ENCODE measurements at places on chromosomes 4 and X.
A peak's percentile ranks its signal among the peaks of the same experiment; 100 is the strongest.

- no peak for DNase-seq
Measured at GRCh38 chr4:24856586-24856985, 56.3 kb downstream of the CCDC149 start.

- no peak for DNase-seq
Measured at GRCh38 chrX:18994713-18995112, 10.8 kb upstream of the PHKA2 start.

GRCh38 chrX:16251782-16252181, 84.5 kb downstream of the MAGEB17 start:
- no peak for DNase-seq

GRCh38 chrX:19727887-19728648, 159.3 kb downstream of the SH3KBP1 start:
- DNase-seq: no peak

DNA sequence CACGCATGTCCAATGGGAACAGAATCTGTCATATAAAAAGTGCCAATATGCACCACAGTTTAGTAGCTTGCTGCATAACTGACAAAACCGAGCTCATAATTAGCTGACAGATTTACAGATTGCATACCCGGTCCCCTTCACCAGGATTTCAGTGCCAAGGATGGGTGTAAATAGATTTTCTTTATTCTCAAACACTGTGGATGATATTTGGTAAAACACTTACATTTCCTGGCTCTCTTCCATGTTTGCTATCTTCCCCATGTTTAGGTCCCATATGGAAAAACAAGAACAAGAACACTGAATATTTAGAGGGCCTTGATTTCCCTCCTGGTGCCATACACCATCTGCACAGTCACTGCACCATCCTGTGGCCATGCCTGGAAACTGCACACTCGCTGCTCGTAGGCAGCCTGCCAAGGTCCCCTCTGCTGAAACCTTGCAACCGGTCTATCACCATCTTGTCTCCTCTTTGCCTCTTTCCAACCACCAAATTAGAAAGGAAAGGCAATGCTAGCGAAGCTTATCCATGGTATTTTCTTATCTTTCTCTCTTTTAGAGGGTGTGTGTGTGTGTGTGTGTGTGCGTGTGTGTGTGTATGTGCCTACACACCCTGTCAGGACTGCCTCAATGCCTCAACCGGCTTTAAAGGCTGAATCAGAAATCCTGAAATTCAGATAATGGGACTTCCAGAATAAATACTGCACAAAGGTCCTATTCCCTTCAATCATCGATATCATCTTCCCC, 124.2 kb upstream of the MBNL3 start:
- DNase-seq: no peak

DNA sequence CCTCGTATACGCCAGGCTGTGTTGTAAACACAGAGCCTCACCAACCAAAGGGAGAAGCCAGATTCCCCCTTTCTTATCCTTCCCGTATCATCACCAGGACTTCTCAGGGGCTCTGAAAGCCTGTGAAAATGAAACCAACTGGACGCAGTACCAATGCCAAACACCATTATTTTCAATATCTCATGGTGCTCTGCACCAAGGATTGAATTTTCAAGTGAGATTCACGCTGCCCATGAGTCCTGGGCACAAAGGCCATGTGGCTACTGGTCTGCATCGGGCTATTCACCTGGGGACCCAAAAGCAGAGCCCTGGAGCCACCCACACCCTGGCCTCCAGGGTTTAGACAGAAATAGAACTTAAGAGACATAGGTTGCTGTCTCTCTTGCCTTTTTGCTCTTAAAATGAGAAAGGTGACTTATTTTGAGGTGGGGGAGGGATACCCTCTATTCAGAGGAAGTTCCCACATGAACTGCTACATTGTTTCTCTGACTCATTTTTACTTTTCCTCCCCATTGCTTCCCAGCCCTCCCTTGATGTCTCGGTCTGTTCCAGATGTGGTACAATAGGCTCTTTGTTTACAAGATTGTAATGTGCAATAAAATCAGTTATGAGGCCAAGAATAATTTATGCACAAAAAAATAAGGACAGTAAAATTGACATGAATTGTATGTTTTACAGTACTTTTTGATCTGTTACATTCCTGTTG, 55.4 kb downstream of the MAML3 start:
- no peak for DNase-seq

DNA sequence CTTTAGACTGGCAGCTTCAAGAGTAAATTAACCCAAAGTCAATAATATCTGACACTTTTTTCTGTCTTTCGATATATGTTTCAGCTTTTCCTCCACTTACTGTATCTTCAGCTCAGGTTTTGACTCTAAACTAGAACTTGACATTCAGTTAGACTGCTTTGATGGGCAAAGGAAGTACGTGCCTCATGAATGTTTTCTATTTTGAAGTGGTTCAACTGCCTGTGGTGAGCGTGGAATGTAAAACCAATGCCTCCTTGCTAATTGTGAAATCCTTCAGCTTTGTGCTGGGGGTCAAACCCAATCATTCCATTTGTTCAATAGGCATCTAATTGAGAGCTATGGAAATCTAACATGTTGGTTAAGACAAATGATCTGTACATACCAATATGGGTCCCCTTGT, 857.0 kb upstream of the HTR2C start:
- DNase-seq: no peak

DNA sequence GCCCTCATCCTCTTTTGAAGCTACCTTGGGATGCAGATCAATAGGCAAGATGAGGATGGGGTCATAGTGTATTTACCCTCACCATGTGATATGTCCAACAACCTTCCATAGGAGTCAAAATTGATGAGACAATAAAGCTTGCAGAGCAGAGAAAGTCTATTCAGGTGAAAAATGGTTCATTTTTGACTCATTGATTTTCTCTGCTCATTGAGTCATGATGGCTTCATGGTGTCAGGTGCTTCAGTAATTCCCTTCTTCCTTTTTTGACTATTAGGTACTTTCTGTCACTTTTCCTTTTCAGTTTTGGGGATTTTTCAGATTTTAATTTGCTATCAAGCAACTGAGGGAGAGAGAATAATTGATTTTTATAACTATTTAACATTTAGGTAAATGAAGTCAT, 55.9 kb upstream of the IL2 start:
- DNase-seq: no peak

DNA sequence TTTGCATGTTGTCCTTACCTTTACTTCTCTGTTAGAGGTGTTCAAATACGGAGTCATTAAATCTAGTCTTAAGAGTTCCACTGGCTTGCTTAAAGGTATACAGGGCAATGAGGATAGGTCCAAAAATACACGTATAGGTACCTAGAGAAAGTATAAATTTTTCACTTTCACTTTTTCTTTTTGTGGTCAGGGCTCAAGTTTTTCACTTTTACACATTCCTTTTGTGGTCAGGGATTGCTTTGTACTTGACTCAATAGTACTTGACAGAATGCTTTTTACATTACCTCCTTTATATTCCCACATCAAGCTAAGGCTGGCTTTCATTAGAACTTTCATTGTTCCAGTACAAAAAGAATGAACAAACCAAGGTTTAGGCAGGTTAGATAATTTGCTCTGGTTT, 21.7 kb downstream of the TMEM184C start:
- DNase-seq: no peak

- DNase-seq: no peak
Measured at GRCh38 chr4:169252339-169253112, 18.2 kb downstream of the SH3RF1 start.

GRCh38 chr4:182604161-182604622, 313.0 kb downstream of the DCTD start:
- DNase-seq: no peak

GRCh38 chr4:184844742-184845141, 19.0 kb upstream of the ACSL1 start:
- no peak for DNase-seq

DNA sequence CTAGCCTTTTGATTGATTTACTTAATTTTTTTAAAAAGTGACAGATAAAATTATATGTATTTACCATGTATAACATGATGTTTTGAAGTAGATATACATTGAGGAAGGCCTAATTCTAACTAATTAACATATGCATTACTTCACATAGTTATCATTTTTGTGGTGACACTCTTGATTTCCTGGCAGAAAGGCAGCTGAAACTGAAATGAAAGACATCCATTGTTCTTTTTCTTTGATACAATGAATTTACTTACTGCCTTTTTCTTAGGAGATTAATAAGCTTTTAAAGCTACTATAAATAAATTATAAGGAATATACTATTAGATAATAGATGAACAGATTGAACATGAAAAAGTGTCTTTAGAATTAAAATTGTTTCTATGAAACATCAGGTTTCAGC, 26.7 kb downstream of the ANKRD50 start:
- DNase-seq: no peak

- no peak for DNase-seq
Measured at GRCh38 chr4:123397144-123398065, 810 bp downstream of the SPRY1 start.

GRCh38 chrX:113935518-113935917, 648.4 kb upstream of the HTR2C start:
- DNase-seq: no peak

GRCh38 chrX:71550578-71550977, 17.7 kb downstream of the OGT start:
- DNase-seq: no peak

DNA sequence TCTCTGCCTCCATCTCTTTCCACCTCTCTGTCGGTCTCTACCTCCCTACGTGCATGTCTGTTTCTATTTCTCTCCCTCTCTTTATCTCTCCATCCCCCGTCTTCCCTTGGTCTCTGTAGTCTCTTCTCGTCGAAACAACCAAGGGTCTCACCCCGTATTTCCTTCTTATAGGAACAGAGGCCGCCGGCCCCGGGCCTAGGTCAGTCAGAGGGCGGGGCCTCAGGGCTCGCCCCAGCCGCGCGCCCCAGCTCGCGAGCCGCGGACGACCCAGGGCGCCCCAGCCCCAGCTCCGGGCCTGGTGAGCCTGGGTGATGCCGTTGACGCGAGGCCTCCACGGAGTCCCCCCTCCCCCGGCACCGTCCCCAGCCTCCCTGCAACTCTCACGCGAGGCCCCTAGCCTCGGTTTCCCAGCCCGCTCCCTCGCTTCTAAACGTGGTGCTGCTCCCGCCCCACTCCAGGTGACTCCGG, 6.6 kb downstream of the TIMM17B start:
- no peak for DNase-seq

DNA sequence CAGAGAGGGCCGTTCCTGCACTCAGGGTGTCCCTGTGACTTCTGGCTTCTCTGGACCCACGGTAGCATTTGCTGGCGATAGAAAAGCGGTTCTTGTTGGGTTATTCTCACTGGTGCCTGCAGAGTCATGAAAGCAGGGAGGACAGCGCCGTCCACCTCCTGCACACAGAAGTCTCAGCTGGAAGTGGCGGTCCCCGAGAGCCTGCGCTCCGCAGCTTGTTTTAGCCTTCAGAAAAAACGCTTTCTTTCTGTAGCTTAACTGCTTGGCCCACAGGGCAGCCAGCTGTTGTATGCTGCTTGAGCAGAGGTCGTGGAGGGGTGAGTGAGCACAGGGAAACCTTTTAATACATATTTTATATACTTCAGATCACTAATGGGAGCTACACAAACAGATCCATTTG, 400.7 kb upstream of the FAT1 start:
- no peak for DNase-seq

DNA sequence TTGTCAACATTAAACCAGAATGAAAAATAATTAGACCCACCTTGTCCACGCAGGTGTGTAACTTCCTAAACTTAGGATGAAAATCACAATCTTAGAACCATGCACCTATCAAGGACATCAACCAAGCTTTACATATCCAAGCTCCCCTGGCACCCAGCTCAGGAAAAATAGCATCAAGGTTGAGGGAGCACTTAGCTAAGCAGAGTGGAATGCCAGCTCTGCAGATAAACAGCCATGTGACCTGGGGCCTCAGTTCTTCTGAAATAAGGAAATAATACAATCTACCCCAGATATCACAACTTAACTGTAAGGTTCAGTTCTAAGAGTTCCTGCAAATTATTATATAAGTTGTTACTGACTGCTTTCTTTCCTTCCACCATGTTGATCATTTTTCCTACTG, 64.7 kb downstream of the DHX15 start:
- DNase-seq: no peak

DNA sequence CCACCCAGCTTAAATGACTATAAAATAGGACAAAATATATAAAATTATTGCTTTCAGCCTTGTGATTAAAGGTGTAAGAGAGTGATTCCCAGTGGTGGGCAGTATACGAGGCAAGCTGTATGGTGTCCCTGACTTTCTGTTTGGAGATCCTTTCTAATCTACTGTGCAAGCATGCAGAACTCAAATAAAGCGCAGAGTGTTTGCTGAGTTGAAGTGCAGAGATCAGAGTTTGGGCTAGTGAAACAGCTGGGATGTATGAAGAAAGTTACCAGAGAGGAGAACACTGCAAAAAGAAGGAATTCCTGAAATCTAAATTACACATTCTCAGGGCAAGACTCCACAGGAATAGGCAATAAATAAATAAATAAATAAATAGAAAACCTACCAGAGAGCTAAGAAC, 218.5 kb upstream of the TLL1 start:
- no peak for DNase-seq

DNA sequence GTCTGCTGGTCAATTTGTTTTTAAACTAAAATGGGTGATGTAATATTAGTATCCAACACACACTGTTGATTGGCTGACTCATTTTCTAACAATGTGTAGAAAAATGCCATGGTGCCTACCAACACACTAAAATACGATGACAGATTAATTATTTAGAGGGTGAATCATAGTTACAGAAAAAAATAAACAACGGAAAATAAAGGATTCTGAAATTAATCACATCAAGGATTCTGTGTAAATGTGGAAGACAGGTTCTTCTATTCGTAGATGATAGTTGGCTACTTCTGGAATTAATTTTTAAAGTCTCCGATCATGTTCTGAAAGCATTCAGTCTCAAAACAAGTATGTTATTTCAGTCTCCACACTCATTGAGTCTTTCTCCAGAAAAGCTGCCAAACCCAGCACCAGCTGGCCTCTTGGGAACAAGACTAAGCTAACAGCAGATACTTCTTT, 8.2 kb upstream of the IQCM start:
- no peak for DNase-seq

DNA sequence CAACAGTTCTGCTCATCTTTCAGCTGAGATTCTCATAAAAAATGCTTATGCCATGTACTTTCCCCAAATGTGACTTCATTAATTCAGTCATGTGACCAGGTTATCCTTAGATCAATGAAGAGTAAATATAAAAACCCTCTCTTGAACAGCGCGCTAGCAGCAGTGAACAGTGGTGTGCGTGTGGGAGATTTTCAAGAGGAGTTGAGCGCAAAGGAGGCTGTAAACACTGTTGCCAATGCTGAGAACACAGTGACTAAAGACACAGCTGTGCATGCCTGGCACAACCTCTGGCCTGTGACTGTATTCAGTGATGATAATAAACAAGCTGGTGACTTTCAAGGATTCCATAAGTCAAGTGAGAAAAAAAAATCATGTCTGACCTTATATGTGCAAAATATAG, 25.1 kb downstream of the MSX1 start:
- peak; percentile 52 for DNase-seq

DNA sequence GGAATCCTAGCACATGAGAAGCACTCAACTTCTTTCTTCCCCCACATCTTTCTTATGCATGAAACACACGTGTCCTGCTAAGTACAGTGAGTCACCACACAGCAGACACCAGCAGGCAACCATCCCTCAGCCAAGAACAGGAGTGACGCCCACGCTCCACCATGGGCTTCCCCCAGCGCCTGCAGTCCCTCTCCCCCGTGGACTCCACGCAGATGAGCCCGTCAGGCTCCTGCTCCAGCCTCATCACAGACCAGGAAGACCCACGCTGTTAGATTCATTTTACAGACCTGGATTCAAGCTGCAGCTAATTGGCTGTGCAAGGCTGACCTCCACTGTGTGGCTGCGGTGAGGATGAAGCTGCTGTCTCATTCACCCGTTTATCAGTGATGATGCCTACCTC, 16.7 kb downstream of the HMX1 start:
- DNase-seq: no peak

- DNase-seq: no peak
Measured at GRCh38 chr4:78065508-78066192, 8.5 kb downstream of the FRAS1 start.
